ENCODE measurements at places on chromosomes 6 and 20.

- DNase-seq: no peak
Observed at GRCh38 chr6:124303971-124304370, 500.3 kb downstream of the NKAIN2 start.

GRCh38 chr6:52538901-52539354, 37.9 kb downstream of the TRAM2 start:
- DNase-seq: no peak

DNA sequence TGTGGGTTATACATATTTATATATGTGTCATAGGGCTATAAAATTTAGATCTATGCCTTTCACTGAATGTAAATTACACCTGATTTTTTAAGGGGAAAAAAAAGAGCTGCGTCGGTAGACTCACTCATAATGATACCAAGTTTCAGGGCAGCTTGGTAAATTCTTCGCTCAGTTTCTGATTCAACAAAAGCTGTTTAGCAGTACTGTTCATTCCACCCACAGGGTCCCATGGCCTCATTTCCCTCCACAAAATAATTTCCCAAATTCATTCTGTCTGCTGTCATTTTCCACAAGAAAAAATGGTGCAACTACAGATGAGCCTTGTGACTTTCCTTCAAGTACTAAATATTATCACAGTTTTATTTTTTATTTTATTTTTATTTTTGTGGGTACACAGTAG, 63.7 kb downstream of the PAK5 start:
- no peak for DNase-seq

GRCh38 chr6:166569206-166569605, 17.3 kb downstream of the RAMACL start:
- no peak for DNase-seq

DNA sequence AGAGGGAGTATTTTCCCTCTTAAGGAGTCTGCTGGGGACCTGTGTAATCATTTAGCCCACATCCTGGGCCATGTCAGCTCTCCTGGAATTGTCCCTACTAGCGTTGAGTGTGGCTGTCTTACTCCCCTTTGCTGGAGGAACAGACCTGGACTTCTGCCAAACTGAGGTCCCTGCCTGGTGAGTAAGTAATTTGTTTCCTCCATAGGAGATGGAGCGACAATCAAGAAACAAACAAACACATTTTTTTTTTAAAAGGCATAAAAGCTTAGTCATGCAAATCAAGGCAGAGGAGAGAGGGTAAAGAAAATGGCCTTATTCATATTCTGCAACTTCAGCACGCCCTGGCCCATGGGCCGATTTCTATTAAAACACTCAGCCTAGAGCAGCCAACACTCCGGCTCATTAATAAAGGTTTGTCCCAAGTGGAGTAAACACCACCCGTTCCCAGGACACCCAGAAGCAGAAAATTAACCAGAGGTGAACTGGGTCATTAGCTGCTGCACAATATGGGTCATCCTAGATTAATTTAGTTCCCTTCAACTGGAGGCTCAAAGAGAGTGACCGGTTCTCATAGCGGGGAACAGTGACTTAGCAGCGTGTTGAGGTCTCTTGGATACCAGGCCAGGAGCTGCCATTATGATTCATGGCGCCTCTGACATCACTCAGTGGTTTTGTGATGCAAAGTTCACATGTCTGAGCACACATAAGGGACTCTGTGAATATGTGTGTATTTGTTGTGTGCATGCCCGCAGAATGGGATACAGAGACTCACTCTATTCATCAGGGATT, 165.0 kb upstream of the SULF2 start:
- no peak for DNase-seq

GRCh38 chr6:7730784-7731227, 4.9 kb downstream of the BMP6 start:
- DNase-seq: no peak

DNA sequence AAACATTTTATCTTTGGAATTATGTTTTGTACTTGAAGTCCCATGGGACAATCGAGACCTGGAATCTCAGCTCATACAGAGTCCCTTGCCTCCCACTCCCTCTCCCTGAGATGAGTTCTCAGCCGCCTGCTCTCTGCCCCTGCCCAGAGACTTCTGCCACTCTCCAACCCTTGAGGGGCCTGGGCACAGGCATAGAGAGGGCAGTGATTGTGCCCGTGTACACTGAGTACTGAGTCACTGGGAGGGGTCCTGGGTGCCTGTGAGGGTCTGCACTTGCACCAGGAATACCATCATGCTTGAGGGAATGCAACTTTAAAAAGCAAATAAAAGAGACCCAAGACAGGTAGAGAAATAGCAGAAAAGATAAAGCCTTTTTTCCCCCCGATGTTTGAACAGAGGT, 453.8 kb upstream of the HS3ST5 start:
- no peak for DNase-seq

DNA sequence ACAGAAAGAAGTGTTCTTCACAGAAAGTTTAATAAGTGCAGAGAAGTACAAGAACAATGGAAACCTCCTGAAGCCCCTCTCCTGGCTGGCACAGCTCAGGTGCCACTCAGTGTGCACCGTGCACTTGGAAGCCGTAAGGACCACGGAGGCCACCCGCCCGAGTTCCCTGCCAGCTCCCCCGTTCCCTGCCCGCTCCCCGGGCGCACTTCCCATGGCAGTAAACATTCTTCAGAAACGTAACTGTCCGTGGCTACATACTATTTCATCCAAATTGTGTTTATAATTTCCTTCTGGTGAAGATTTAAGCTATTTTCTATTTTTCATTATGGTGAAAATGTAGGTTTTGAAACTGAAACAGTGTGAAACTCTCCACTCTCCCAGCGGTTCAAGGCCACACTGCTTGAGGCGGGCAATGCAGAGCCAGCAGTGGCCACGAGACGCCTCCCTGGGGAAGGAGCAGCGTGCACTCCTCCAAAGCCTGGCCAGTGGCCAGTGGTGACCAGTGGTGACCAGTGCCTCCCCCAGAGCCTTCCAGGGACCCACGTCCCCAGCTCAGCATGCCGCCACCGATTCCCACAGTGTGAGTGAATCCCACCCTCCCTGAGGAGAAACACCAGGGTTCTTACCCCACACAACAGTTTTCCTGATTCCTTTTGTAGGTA, 46.4 kb downstream of the TAF4 start:
- no peak for DNase-seq

- no peak for DNase-seq
Observed at GRCh38 chr6:92496527-92496926, 922.8 kb downstream of the EPHA7 start.

- DNase-seq: no peak
Observed at GRCh38 chr20:53884859-53885541, 185.4 kb downstream of the BCAS1 start.

GRCh38 chr6:6312901-6313441, 7.5 kb downstream of the F13A1 start:
- DNase-seq: no peak

- no peak for DNase-seq
Observed at GRCh38 chr6:17225767-17226630, 55.2 kb upstream of the RBM24 start.

GRCh38 chr6:166929542-166930189, 26.7 kb downstream of the RNASET2 start:
- DNase-seq: no peak

DNA sequence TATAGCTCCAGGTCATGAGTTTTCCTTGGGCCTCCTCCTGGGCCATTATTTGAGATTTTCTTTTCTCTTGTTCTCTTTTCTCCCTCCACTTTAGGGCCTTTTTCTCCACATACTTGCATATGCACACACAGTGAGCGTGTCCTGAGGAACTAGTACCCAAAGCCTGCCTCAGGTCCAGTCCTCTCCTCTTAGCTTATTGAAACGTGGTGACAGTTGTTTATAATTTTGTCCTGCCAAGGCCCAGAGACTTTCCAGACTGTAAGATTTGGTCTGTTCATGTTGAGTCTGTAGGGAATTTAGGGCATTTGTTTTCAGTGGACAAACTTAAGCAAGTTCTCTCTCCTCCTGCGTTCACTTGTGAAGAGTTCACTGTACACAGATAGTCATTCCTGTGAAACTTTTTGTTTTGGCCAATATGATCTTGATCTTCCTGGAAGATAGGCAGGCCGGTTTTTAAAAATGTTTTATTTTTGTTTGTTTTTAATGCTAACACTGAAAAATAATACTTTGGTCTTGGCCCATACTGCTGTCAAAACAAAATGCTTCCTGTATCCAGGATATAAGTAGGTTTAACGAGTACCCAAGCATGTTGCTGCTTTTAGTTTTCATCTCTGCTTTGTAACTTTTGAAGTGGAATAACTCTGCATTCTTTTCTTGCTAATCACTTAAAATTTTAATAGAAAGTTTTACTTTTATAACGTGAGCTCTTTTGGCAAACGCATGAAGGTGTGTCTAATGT, 20.7 kb downstream of the LRRC1 start:
- no peak for DNase-seq

DNA sequence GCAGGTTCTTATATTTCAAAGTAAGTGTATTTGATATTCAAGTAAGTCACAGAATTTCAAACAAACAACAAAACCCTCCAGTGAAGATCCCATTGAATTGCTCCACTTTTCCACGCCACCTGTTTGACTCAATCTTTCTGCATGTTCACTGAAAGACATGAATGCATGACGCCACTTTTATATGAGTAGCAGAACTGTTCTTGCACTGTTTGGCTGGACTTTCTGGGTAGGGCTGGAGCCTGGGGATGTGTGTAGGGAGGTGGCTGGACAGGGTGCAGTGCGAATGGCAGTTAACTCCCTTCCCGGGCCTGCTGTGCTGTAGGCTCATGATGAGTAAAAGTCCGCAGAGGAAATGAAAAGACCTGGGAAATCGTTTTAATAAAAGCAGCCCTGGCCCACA, 39.7 kb downstream of the IL20RA start:
- no peak for DNase-seq

- no peak for DNase-seq
Observed at GRCh38 chr6:13278991-13279390, 49.3 kb downstream of the TBC1D7 start.

GRCh38 chr6:117414770-117415169, 11.0 kb downstream of the ROS1 start:
- DNase-seq: no peak

DNA sequence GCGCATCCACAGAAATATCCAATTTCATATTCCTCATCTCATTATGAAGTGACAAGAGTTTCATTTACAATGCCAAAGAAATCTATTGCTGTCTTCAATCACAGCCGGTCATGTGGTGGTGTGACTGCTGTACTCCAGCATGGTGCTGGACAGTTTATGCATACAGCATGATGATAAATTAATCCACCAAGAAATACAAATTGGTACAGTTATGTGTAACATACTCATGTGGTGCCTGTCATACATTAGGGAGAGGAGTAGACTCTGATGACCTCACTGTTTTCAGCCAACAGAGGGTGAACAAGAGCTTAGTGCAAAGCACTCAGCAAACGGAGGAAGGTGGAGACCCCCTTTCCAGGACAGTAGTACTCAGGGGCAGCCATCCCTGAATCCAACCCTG, 178.4 kb upstream of the SYNDIG1 start:
- DNase-seq: no peak

GRCh38 chr6:7899101-7899888, 11.3 kb downstream of the TXNDC5 start:
- no peak for DNase-seq

DNA sequence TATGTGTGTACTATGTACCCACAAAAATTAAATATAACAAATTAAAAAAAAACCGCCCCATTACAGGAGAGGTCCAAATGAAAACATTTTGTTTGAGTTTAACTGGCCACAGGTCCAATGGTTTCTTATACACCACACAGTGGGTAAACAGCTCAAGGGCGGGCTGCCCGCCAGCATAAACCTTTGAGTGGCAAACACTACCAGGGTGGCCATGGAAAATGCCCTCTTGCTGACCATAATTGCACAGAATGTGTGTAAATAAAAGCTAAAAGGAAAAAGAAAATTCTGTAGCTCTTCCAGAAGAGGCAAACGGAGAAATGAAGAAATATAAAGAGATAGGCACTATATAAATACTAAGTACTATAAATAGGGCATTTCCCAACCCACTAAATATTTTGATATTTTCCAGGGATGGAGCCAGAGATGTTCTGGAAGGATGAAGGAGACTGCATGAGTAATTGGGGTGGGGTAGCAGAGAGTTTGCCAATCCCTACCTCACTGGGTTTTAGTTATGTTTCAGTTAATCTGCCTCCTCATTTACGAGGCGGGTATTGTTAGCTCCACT, 1.1 kb upstream of the CDC5L start:
- no peak for DNase-seq

DNA sequence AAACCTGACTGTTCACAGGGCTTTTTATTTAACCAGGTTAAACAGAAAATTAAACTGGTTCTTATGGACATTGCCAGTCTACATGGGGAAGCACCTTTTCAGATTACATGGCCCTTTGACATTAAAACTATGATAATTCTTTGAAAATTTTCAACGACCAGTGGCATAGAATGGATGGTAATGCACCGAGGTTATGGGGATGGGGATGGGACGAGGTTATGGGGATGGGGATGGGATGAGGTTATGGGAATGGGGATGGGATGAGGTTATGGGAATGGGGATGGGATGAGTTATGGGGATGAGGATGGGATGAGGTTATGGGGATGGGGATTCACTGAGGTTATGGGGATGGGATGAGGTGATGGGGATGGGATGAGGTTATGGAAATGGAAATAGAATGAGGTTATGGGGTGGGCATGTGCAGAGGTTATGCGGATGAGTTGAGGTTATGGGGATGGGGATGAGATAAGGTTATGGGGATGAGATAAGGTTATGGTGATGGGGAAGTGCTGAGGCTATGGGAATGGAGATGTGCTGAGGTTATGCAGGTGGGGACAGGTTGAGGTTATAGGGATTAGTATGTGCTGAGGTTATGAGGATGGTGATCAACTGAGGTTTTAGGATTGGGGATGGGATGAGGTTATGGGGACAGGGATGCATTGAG, 541.9 kb downstream of the CDH26 start:
- no peak for DNase-seq

- no peak for DNase-seq
Observed at GRCh38 chr20:56391596-56392131, 351 bp downstream of the AURKA start.

DNA sequence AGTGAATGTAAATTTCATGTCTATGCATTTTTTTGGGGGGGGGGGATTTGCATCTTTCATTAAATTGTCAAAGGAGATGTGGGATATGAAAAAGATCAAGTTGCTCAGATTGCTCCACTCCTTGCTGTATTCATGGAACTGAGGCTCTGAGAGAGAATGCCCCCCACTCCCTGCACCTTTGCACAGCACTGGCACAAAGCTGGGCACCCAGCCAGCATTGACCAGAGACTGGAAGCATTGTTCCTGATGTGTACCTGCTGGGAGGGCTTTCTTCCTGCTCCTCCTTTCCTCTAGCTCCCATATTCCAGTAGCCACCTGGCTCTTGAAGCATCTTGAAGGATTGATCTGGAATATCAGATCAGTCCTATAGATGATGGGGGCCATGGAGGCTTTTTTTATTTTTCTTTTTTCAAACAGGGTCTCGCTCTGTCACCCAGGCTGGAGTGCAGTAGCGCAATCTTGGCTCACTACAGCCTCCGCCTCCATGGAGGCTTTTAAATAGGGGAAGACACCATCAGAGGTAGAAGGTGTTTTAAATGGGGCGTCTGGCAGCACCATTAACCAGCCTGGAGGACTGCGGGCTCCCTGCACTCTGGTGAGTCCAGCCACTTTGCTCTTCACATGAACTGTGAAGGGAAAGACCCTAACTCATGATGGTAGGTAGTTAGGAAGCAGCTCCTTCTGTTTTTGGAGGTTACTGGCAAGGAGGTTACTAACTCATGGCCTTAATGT, 10.9 kb downstream of the DUSP15 start:
- DNase-seq: no peak
